Airway epithelial cell (primary cell): ENCODE measurements at places on chromosomes 3 and 15. TPM values are rescaled to one million over a fixed set of nuclear protein-coding genes. Genes with fewer than 3 reads are reported as not detected.

The BFSP2 gene
- not detected in 2 replicates for total RNA-seq

The SLC28A1 gene
- not detected in 2 replicates for total RNA-seq

The IMP3 gene
- total RNA-seq = 139 and 210 TPM in 2 replicates

The TRIM42 gene
- total RNA-seq = not detected in 2 replicates

The ZNF770 gene
- 24.0 and 29.1 TPM in 2 replicates for total RNA-seq
